ENCODE measurements at places on chromosomes 11 and 22.

- DNase-seq = peak; percentile 69
Observed at GRCh38 chr22:37639070-37639760, at the start of gene SH3BP1. Gene SH3BP1 (plus strand): TSS chr22:37639669. CDS start chr22:37639788, 119 bp downstream.

DNA sequence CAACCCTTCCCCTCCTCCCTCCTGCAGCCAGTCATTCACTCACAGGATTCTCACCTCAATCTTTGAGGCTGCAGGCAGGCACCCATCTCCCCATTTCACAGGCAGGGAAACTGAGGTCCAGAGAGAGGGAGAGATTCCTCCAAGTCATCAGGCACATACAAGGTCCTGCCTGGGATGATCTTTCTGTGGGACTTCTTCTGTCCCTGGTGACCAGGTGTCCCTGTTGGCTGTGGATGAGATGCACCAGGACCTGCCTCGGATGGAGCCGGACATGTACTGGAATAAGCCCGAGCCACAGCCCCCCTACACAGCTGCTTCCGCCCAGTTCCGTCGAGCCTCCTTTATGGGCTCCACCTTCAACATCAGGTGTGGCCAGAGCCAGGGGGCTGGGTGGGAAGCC lies 7.8 kb downstream of the FTH1 start:
- DNase-seq = no peak

DNA sequence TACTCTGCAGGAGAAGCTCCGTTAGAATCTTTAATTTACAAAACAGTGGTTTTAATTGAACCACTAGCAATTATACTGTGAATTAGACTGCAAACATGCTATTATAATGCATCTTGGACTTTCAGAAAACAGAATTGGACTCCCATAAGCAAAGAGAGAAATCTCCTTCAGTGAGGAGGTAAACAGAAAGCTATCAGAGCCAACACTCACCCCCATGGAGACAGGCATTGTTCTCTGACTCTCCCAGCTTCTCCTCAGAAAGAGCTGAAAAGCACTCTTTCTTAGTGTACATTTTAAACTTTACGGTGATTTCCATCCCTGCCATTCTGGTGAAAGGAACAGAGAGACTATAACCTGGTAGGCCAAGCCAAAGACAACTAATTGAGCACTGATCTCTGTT lies 176.9 kb downstream of the GRIA4 start:
- no peak for DNase-seq

DNA sequence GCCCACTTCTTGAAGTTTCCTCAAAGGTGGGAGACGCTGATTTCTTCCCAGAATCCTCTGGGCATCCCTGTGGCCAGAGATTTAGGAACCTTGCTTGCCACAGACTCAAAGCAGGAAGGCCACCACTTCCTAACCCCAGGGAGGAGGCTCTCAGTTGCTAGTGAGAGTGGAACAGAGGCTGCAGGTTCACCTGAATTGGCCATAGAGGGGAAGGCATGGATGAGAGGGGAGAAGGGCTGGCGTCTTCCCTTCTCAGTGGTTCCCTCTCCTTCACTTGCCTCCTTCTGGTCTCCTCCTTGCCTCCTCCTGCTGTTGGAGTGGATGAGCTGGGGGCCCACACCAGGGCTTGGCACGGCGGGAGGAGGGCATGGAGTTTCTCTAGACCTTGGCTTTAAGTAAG lies 185.7 kb downstream of the ADAMTS15 start:
- no peak for DNase-seq

- DNase-seq = no peak
Observed at GRCh38 chr22:31896472-31896871, 47.9 kb upstream of the YWHAH start.

GRCh38 chr11:46827995-46828394 lies 18.1 kb downstream of the CKAP5 start:
- no peak for DNase-seq

DNA sequence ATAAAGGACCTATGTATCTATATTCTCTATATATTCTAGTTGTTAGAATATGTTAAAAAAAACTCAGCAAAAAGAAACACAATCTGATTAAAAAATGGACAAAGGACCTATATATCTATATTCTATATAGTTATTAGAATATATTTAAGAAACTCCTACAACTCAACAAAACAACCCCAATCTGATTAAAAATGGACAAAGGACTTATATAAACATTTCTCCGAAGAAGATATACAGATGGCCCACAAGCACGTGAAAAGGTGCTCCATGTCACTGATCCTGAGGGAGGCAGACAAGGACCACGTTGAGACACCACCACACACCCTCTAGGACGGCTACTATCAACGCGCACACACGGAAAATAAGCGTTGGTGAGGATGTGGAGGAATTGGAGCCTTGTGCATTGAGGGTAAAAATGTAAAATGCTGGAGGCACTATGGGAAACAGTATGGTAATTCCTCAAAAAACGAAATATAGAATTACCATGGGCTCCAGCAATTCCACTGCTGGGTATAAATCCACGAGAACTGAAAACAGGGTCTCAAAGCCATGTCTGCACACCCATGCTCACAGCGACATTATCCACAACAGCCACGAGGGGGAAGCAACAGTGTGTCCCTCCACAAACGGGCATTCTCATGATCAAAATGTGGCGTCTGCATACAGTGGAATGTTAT lies 22.7 kb downstream of the YPEL1 start:
- DNase-seq = peak; percentile 89

- DNase-seq = no peak
Observed at GRCh38 chr11:120144501-120144900, 6.6 kb upstream of the TRIM29 start.

DNA sequence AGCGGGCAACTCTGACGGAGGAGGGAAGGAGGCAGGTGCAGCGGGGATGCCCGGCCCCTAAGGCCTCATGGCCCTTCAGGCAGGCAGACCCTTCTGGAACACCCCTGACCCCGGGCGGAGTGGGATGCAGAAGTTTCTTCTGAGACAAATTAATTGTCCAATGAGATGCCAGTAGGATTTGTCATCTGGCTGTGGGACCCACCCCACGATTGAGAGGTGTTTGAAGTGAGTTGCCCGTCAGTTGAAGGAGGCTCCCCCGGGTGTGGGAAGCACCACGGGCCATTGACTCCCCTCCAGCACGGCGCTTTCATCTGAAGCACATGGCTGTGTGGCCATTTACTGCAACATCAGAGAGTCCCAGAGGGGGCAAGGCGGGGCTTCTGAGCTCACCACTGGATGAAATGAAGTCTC lies 527.8 kb downstream of the BRD1 start:
- DNase-seq = no peak
